ENCODE measurements at places on chromosomes 5 and 9. TPM values are rescaled to one million over a fixed set of nuclear protein-coding genes. Genes with fewer than 3 reads are reported as not detected.

GRCh38 chr9:7791394-7791793 lies 8.2 kb downstream of the DMAC1 start:
- DNase-seq = no peak

- DNase-seq = no peak
These were observed 81.1 kb upstream of the SLC12A2 start for GRCh38 chr5:128002425-128002824.

DNA sequence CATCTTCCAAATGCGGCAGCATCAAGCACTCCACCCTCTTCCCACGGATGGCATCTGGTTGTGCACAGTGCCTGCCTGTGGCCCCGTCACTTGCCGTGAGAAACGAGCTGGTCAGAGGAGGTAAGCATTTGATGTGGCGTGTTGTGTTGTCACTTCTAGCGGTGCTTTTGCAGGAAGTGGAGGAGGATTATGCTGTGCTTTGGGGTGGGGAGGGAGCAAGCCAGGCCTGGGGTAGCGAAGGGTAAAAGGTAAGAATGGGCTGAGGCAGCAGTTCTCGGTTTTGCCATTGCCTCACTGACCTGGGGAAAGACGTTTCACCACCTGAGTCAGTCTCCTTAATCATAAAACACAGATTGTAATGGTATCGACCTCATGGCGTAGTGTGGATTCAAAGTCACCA lies 2.3 kb upstream of the POMT1 start:
- no peak for DNase-seq

DNA sequence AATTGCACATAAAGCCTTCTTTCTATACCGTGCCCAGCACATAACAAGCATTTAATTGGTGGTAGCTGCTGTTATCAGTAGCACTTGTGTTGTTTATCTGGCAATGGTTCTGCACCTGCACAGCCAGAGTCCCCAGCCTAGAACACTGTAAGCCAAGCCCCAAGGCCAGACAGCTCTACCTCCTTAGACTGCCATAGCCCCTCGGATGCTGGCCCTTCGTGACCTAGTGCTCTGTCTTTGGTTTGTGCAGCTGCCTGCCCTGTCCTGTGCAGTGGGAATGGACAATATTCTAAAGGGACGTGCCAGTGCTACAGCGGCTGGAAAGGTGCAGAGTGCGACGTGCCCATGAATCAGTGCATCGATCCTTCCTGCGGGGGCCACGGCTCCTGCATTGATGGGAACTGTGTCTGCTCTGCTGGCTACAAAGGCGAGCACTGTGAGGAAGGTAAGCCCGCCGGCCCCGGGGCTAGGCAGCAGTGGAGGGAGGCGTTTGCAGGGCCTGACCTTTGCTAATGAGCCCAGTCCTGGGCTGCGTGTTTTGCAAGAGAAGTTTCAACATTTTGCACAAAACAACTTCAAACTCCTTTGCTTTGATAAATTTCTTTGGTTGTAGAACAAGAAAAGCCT lies 173.3 kb upstream of the WWC1 start:
- DNase-seq = no peak

CD72 gene
- total RNA-seq = 1.1 TPM

- no peak for DNase-seq
These were observed 176.3 kb downstream of the GDNF start for GRCh38 chr5:37663538-37663937.

DNA sequence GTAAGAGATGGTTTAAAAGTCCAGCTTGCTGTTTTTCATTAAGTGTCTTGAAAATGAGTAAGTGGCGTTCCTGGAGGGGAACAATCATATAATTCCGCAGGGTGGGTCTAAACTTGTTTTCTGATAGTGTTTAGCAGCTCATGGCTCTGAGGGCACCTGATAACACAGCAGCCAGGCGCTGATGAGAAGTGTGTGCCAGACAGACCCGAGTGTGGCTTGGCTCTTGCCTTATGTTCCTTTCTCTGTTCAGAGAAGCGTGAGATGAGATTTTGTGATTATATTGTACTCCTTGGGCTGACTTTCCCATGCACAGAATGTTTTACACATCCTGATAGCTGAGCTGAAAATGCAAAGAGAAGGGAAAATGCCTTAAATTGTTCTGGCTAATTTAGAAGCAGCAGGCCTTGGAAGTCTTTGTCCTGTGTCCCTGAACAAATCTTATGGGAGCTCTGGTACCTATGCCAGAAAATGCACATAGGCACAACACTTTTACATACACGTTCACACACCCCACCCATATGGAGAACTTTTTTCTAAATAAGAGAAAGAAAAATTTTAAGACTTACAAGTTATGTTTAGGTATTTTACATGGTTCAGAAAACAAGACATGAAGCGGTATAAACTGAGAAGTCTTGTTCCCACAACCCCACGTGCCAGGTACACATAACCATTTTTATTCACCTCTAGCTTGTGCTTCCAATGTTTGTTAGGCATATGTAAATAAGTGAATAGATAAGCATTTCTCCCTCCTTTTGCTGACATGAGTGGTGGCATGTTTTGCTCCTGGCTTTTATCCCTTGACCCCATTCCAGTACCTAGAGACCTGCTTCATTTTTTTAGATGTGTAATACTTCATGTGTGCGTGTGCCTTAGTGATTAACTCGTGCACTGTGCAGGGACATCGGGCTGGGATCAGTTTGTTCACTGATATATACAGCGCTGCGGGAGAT lies 152.2 kb upstream of the OTULINL start:
- no peak for DNase-seq

DNA sequence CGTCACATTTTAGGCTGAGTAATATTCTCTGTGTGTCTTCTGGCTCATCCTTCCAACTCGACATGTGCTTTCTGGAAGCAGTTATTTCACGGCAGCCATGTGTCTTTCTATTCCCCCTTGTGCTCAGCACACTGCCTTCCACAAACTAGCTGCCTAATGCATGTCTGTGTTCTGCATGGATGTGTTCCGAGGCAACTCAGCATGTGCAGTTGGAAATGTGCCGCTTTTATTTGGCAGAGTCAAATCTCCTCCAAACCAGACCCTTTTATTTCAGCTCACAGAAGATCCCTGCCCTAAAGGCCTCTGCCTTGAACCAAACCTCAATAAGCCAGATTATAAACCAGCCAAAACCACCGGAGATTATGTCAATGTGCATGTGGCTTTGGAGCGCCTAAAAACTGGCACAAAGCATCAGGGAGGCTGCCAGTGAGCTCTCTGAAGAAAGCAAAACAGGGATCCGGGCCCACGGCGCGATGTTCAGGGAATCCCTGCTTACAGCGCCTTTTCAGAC lies 360.2 kb downstream of the DEPDC1B start:
- no peak for DNase-seq

NUTM2G gene
- total RNA-seq = 0.15 TPM

CCL27 gene
- total RNA-seq = not detected

GMCL2 gene
- not detected for total RNA-seq

GRCh38 chr5:133758641-133759040 lies 146.3 kb upstream of the FSTL4 start:
- no peak for DNase-seq

- peak; percentile 73 for DNase-seq
These were observed 7.2 kb downstream of the ADAMTS2 start for GRCh38 chr5:179337796-179338676.

CAMK2A gene
- total RNA-seq = 0.24 TPM

DNA sequence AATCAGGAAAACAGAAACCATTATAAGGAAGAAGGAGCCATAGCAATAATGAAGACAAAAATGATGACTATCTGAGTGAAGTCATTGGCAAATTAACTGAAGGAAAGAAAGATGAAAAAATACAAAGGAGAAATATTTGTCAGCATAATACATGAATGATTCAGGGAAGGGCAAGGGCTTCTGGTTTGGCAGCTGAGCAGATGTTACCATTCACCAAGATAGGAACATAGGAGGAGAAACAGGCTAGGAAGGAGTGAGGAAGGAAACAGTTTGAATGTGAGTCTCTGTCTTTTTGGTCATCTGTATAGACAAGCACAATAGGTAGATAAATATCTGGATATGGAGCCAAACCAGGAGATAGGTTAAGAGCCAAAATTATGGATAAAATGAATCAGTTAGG lies 296.0 kb downstream of the ISL1 start:
- no peak for DNase-seq

GRCh38 chr5:22896152-22896551 lies 43.0 kb upstream of the CDH12 start:
- no peak for DNase-seq

GRCh38 chr5:92676215-92677165 lies 904.5 kb downstream of the NR2F1-AS1 start:
- DNase-seq = no peak

DNA sequence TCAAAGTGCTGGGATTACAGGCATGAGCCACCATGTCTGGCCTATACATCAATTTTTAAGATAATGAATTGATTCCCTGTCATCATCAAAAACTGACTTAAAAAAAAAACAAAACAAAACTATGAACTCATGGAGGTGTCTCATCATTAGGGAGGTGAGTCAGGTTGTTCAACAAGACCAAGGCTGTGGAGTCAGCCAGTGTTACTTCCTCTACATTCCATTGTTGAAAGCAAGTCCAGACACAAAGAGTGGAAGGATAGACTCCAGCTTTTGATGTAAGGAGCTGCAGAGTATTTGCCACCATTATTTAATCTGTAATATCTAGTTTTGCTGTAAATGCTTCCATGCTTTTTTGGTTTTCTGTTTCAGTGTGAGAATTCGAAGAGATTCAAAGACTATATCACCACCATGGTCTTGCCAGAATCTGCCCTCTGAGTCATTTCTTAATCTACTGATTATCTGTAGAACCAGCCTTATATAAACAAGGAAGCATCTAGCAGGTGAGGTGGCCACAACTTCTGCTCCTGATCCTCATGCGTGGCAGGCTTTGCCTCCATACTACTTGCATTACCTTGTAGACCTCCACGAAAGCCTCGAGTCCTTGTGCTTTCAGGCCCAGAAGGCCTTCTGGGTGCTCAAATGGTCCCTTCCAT lies 156.1 kb downstream of the FGF1 start:
- no peak for DNase-seq

Measured in chondrocyte (in vitro differentiated cells).